Type B pancreatic cell (in vitro differentiated cells): ENCODE measurements at places on chromosomes 3 and 15. TPM values are rescaled to one million over a fixed set of nuclear protein-coding genes. Genes with fewer than 3 reads are reported as not detected.

The QRICH1 gene
- total RNA-seq: 115 and 123 TPM in 2 replicates

The C3orf20 gene
- total RNA-seq: 0.12 and 0.24 TPM in 2 replicates

The PLS1 gene
- 14.6 and 23.2 TPM in 2 replicates for total RNA-seq

GRCh38 chr3:32583708-32584107, 13.1 kb upstream of the DYNC1LI1 start:
- no peaks in the 10 kb centered on the region for H3K36me3 ChIP-seq
- H3K27me3 ChIP-seq: no peaks in the 10 kb centered on the region
- no peak overlapping the region for H3K27ac ChIP-seq
- H3K4me3 ChIP-seq: no peak overlapping the region

GRCh38 chr3:125324341-125324740, 50.8 kb downstream of the ZNF148 start:
- H3K36me3 ChIP-seq: peaks cover 27% of the 10 kb centered on the region
- no peaks in the 10 kb centered on the region for H3K27me3 ChIP-seq
- H3K27ac ChIP-seq: no peak overlapping the region
- H3K4me1 ChIP-seq: peaks cover 3% of the 10 kb centered on the region

The SH3GL3 gene
- 10.0 and 35.9 TPM in 2 replicates for total RNA-seq

DNA sequence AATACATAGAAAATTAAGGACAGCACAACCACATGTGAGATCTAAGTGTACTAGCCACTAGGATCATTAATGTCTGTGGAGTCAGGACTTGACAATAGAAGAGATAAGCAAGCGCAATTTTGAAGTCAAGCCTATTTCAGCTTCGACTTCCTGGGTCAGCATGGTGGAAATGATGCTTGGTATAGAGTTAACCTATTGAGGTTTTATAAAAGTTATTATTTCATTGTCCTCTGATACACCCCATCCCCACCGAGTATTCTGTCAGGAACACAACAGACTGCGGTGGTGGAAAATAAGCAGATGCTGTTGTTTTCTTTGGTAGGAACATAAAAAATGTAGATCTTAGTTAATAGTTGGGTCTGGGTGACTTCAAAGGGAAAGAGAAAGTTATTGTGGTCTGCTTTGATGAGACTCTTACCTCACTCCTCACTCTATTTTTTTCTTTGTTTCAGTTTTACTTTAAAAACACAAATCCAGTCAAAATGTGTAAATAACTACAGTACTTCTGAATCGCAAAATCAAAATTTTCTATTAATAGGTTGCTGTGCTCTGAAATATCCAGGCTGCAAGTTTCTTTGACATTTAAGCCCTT, 82.1 kb downstream of the IL5RA start:
- peaks cover 7% of the 10 kb centered on the region for H3K4me1 ChIP-seq
- no peak for DNase-seq
- no peaks in the 10 kb centered on the region for H3K36me3 ChIP-seq
- H3K27ac ChIP-seq: no peak overlapping the region

GRCh38 chr3:56921573-56922453, 120.1 kb upstream of the ARHGEF3 start:
- no peak overlapping the region for H3K27ac ChIP-seq
- H3K27me3 ChIP-seq: no peaks in the 10 kb centered on the region
- H3K36me3 ChIP-seq: no peaks in the 10 kb centered on the region
- H3K4me1 ChIP-seq: peaks cover 41% of the 10 kb centered on the region
- DNase-seq: no peak
- no peak overlapping the region for H3K4me3 ChIP-seq

The NLGN1 gene
- 3.2 and 12.6 TPM in 2 replicates for total RNA-seq

The CTXND1 gene
- 1.1 and 2.7 TPM in 2 replicates for total RNA-seq

The ATP13A3 gene
- 73.8 and 80.3 TPM in 2 replicates for total RNA-seq

DNA sequence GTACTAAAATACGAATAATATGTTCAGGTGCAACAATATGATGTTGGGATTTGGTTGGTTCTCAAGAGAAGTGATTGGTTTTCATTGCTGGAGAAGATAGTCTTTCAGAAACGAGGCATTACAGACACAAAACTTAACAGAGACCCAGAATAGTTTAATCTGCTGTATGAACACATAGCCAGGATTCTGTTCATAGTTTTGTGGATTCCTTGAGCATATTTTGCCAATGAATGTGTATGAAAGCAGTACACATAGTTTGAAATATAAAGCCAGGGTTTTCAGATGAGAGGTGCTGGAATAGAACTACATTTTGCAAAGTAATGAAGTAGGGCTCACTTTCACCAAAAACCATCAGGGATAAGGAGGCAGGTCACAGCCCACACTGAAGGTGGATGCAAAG, 5.7 kb upstream of the MCTP2 start:
- H3K4me1 ChIP-seq: peaks cover 3% of the 10 kb centered on the region

The ADAMTSL3 gene
- total RNA-seq: 1.9 and 2.4 TPM in 2 replicates

- H3K36me3 ChIP-seq: peaks cover 8% of the 10 kb centered on the region
- H3K27me3 ChIP-seq: no peaks in the 10 kb centered on the region
- no peak overlapping the region for H3K27ac ChIP-seq
- DNase-seq: no peak
- peak overlapping the region; percentile 15 for H3K4me3 ChIP-seq
These were observed 29.5 kb downstream of the TBC1D2B start for GRCh38 chr15:78047761-78048627.

GRCh38 chr3:14391033-14391432, 11.4 kb upstream of the SLC6A6 start:
- no peak for DNase-seq
- H3K36me3 ChIP-seq: no peaks in the 10 kb centered on the region
- H3K27ac ChIP-seq: no peak overlapping the region

The RTF1 gene
- total RNA-seq: 39.8 and 54.4 TPM in 2 replicates

DNA sequence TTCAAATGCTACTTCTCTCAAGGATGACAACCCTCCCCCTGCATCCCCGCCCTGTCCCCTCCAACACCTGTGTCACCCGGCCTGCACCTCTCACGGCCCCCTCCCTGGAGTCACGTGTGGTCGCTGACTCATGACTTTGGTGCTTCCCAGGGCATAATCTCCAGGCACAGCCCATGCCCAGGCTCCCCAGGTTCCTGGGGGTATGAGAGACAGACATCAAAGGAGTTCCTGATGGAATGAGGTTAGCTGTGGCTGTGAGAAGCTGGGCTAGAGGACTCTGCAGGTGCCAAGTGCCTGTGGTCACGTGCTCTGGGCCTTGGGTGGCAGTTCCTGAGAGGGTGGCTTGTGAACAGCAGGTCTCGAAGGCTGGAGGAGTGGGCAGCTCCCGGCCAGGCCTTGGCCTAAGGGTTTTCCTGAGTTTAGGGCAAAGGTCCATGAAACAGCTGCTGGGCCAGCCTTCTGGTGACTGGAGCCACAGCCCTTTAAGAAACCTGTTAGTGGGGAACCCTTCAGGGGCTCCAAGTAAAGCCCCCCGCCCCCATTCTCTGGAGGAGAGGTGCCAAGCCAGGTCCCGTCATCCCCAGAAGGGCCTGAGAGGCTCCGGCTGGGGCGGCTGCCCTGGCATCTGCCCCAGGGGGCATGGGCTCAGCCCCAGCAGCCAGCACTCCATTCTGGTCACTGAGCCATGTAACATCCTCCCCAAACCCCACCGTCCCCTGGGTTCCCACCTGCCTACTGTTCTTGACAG, 230.0 kb downstream of the XXYLT1 start:
- DNase-seq: no peak
- peaks cover 3% of the 10 kb centered on the region for H3K27me3 ChIP-seq
- H3K27ac ChIP-seq: no peak overlapping the region
- H3K36me3 ChIP-seq: no peaks in the 10 kb centered on the region
- peaks cover 23% of the 10 kb centered on the region for H3K4me1 ChIP-seq

DNA sequence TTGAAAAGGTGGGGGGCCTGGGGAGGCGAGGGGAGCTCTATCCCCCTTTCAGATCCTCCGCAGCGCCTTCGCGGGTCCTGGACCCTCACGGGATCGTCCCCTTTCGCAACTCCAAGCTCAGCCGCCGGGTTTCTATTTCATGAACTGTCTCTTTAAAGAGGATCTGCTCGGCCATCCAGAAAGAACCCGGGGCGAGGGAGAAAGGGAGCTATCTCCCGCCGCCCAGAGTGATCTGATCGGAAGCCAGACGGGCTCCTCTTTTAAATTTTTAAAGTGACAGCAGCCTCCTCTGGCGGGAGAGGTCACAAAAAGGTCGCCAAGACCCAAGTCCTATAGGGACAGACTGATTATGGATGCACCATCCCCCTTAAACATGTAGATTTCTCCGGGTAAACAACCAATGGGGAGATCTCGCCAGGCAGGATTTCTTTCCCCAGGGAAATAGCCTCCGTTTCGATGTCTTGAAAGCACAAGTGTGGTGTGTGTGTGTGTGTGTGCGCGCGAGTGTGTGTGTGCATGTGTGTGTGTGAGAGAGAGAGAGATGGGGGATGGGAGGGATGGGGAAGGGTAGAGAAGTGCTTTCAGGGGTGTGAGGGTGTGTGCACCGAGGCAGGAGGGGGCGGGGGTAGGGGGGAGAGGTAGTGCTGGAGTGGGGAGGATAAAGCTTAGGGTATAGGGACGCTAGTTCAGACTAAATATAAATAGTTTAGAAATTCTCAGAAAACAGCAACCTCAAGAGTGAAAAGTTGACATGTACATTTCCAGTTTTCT, 516.1 kb downstream of the MECOM start:
- peak overlapping the region; percentile 95 for H3K4me3 ChIP-seq
- H3K36me3 ChIP-seq: peaks cover 7% of the 10 kb centered on the region
- peaks cover 80% of the 10 kb centered on the region for H3K27me3 ChIP-seq

The IQGAP1 gene
- total RNA-seq: 80.4 and 131 TPM in 2 replicates

GRCh38 chr15:70859322-70859908, 5.5 kb upstream of the LARP6 start:
- H3K27me3 ChIP-seq: peaks cover 21% of the 10 kb centered on the region
- H3K4me1 ChIP-seq: peaks cover 8% of the 10 kb centered on the region
- no peak overlapping the region for H3K27ac ChIP-seq
- H3K4me3 ChIP-seq: no peak overlapping the region
- no peaks in the 10 kb centered on the region for H3K36me3 ChIP-seq
- DNase-seq: no peak

DNA sequence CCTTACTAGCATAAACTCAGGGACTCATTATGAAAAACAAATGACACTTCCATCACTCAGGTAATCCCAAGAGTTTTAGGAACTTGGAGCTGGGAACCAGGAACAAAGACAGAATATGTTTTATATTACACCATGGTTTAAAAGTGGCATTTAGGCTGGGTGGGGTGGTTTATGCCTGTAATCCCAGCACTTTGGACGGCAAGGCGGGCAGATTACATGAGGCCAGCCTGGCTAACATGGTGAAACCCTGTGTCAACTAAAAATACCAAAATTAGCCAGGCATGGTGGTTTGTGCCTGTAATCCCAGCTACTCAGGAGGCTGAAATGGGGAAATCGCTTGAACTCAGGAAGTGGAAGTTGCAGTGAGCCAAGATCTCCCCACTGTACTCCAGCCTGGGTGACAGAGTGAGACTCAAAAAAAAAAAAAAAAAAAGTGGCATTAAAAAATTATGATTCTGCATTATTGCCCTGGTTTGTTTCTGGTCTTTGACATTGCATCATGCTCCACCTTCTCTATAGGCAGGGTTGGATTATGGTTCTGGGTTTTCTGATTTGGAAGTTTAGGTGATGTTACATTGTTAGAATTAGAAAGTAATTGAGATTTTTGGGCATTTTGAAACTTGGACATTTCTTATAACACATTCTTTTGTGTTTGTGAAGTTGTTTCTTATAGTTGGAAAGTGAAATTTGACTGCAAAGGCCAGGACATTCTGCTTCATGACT, 19.0 kb downstream of the SQOR start:
- peaks cover 12% of the 10 kb centered on the region for H3K4me1 ChIP-seq
- no peaks in the 10 kb centered on the region for H3K36me3 ChIP-seq
- DNase-seq: no peak

GRCh38 chr3:194121891-194122631, 13.9 kb upstream of the HES1 start:
- H3K27me3 ChIP-seq: no peaks in the 10 kb centered on the region
- no peaks in the 10 kb centered on the region for H3K36me3 ChIP-seq
- no peak overlapping the region for H3K4me3 ChIP-seq
- peak overlapping the region; percentile 78 for H3K27ac ChIP-seq
- H3K4me1 ChIP-seq: peaks cover 19% of the 10 kb centered on the region

The ULK4 gene
- 8.5 and 10.7 TPM in 2 replicates for total RNA-seq
